Subcutaneous adipose tissue (tissue), 4 donors: ENCODE measurements at places on chromosomes 11 and 22. TPM values are rescaled to one million over a fixed set of nuclear protein-coding genes. Genes with fewer than 3 reads are reported as not detected.

Gene NXPE1
- total RNA-seq, result not detected

Gene ANO3
- total RNA-seq, result 4.0 TPM

Gene PI4KA
- 69.1 TPM for total RNA-seq

Gene EIF3D
- total RNA-seq, result 260 TPM

Gene DCHS1
- 23.7 TPM for total RNA-seq

Gene RASL10A
- 0.38 TPM for total RNA-seq

Gene ADAMTS15
- 15.0 TPM for total RNA-seq

Gene STK33
- 0.57 TPM for total RNA-seq

Gene DKK3
- 18.7 TPM for total RNA-seq

Gene MYEOV
- 21.4 TPM for total RNA-seq

Gene OR10G7
- total RNA-seq, result not detected

Gene CATSPER1
- total RNA-seq, result 1.5 TPM

Gene POU2AF3
- total RNA-seq, result 4.0 TPM

Gene ZC3H12C
- total RNA-seq, result 19.5 TPM

Gene HBG1
- not detected for total RNA-seq

Gene TCIRG1
- 138 TPM for total RNA-seq

Gene TRIM3
- total RNA-seq, result 20.0 TPM

Gene KCNJ1
- not detected for total RNA-seq

Gene TMPRSS6
- total RNA-seq, result not detected

Gene NOX4
- 44.5 TPM for total RNA-seq

Gene APLNR
- 0.82 TPM for total RNA-seq

Gene TNNT3
- total RNA-seq, result 7.7 TPM

Gene WNT7B
- total RNA-seq, result not detected

Gene BTBD18
- total RNA-seq, result not detected
